ENCODE measurements at places on chromosomes 12 and 14. TPM values are rescaled to one million over a fixed set of nuclear protein-coding genes. Genes with fewer than 3 reads are reported as not detected.

SOAT2 gene
- total RNA-seq: 0.35 TPM

NGB gene
- not detected for total RNA-seq

SLC17A8 gene
- not detected for total RNA-seq

TMCC3 gene
- not detected for total RNA-seq

ATF1 gene
- total RNA-seq: 66.8 TPM

DLK1 gene
- not detected for total RNA-seq

Data from activated naive CD4-positive, alpha-beta T cell treated with anti-CD3 and anti-CD28 coated beads, Interleukin-2, amount 50 U/mL, for 72 hours (primary cell).